ENCODE measurements at places on chromosomes 12 and 14.

- no peak for DNase-seq
These were observed 8.4 kb downstream of the OTX2 start for GRCh38 chr14:56801920-56802319.

- no peak for DNase-seq
These were observed 167.1 kb downstream of the TBX5 start for GRCh38 chr12:114238808-114239207.

DNA sequence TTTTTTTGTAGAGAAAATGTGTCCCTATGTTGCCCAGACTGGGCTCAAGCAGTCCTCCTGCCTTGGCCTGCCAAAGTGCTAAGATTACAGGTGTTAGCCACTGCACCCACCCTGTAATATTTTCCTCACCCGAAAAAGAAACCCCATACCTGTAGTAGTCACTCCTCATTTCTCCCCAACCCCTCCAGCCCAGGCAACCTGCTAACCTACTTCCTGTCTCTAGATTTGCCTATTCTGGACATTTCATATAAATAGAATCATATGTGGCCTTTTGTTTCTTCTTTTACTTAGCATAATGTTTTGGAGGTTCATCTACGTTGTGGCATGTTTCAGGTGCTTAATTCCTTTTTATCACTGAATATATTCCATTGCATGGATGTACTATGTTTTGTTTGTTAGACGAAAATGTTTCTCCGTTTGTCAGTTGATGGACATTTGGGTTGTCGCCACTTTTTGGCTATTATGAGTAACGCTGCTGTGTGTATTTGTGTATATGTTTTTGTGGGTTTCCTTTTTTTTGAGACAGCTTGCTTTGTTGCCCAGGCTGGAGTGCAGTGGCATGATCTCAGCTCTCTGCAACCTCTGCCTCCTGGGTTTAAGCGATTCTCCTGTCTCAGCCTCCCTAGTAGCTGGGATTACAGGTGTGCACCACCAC is 6.2 kb downstream of the ANKRD13A start:
- DNase-seq: peak; percentile 14

DNA sequence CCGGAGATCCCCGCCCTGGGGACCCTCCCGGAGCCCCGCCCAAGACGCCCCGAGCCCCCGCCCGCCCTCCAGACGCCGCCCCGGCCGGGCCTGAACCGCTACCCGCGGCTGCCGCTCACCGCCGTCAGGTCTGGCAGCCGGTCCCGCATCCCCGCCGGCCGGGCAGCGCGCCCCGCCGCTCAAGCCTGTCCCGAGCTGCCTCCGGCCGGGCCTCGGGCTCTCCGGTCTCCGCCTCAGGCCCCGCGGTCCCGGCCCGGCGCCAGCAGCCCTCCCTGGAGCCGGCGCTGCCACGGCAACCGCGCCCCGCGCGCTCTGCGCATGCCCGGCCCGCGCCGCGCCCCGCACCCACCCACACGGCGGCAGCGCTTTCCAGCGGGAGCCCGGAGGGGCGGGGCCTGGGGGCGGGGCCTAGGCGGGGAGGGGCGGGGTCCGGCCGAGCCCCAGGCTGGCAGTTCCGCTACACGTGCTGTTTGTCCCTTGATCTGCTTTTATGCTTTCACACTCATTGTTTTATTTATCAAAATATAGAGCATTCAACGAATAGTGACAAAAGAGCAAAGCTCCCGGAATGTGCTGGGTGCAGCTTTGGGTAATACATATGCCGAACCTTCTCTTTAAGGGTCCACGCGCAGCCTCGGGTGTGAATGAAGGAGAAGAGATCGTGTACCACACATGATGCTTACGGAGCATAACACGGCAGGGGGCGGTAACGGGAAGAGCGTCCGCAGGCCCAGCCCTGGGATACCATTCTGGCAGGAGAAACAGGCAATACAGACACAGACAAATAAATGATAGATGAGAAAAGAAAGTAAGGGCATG is at the start of gene STX2:
Gene STX2 (minus strand): TSS at position 300 of the 819 bp plus-strand sequence. CDS start 151 bp downstream, at position 149.
- DNase-seq: peak; percentile 85

GRCh38 chr12:89067421-89068187 is 284.7 kb downstream of the DUSP6 start:
- DNase-seq: no peak

GRCh38 chr12:49133590-49133989 is 2.4 kb upstream of the TUBA1B start:
- no peak for DNase-seq

DNA sequence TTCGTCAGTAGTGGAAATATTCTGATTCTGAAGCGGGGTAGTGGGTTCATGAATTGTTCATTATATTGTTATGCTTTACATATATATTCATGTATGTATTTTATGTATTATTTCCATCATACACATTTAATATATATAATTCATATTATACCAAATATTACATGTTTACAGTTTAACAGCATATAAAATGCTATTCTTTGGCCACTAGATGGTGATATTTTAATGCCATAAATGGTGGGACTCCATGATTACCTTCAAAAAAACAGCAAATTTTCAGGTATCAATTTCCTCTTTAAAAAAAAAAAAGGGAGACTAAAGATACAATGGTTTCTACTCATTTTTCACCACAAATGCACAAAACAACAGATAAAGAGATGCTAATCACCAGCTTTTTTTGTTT is 41.0 kb downstream of the BDKRB1 start:
- DNase-seq: no peak

GRCh38 chr14:76947838-76948184 is 80.7 kb downstream of the IRF2BPL start:
- no peak for DNase-seq

DNA sequence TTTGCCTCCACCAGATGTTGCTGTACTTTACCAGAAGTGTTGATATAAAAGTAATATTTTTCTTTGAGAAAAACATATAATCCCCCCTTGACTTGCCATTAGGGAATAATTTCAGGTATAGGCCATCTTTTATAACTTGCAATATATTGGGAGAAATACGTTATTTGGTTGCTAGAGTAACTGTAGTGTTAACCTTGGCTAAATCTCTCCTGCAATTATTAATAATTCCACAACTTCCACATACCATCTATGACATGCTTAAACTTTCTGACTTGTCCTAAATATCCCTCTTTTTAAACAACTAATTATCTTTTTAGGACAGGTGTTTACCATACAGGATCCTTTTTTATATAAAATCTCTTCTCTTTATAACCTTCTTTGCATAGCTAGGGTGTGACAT is 1048.2 kb downstream of the SLC16A7 start:
- DNase-seq: no peak
